ENCODE measurements at places on chromosomes 13 and 19. TPM values are rescaled to one million over a fixed set of nuclear protein-coding genes. Genes with fewer than 3 reads are reported as not detected.

The COX6B1 gene
- 1,177 TPM for polyA plus RNA-seq

The CGB1 gene
- polyA plus RNA-seq = not detected

The EHD2 gene
- 3.5 TPM for polyA plus RNA-seq

The HSPB6 gene
- polyA plus RNA-seq = 35.9 TPM

The LGI4 gene
- 4.2 TPM for polyA plus RNA-seq

The ZNF14 gene
- polyA plus RNA-seq = 1.4 TPM

The TIMM50 gene
- polyA plus RNA-seq = 26.4 TPM

The CEACAM3 gene
- polyA plus RNA-seq = 2.3 TPM

The VAV1 gene
- 18.9 TPM for polyA plus RNA-seq

The CSNK1G2 gene
- 31.7 TPM for polyA plus RNA-seq

The TMEM38A gene
- polyA plus RNA-seq = 2.3 TPM

The NALCN gene
- polyA plus RNA-seq = not detected

The ZNF844 gene
- polyA plus RNA-seq = 4.8 TPM

The TYROBP gene
- polyA plus RNA-seq = 211 TPM

The ZNF112 gene
- 0.69 TPM for polyA plus RNA-seq

The TNFRSF19 gene
- polyA plus RNA-seq = not detected

The CEACAM8 gene
- 0.76 TPM for polyA plus RNA-seq

The PRSS57 gene
- 0.15 TPM for polyA plus RNA-seq

The IGFL2 gene
- polyA plus RNA-seq = not detected

The ZNF610 gene
- polyA plus RNA-seq = 1.8 TPM

The BRCA2 gene
- polyA plus RNA-seq = 2.4 TPM

The CIC gene
- 42.1 TPM for polyA plus RNA-seq

The SLITRK5 gene
- not detected for polyA plus RNA-seq

The RGCC gene
- polyA plus RNA-seq = 8.4 TPM

The ZNF91 gene
- polyA plus RNA-seq = 25.8 TPM

The PDE4A gene
- polyA plus RNA-seq = 7.2 TPM

The GDF15 gene
- polyA plus RNA-seq = 7.2 TPM

The CTXN1 gene
- 2.2 TPM for polyA plus RNA-seq

The JAK3 gene
- 0.46 TPM for polyA plus RNA-seq

The ZNF813 gene
- polyA plus RNA-seq = 1.2 TPM

The XAB2 gene
- polyA plus RNA-seq = 9.7 TPM

The HOOK2 gene
- 80.4 TPM for polyA plus RNA-seq

The CA11 gene
- 13.2 TPM for polyA plus RNA-seq

The LYL1 gene
- 3.7 TPM for polyA plus RNA-seq

The ZNF793 gene
- 3.0 TPM for polyA plus RNA-seq

The ATP4B gene
- polyA plus RNA-seq = not detected

The PRODH2 gene
- polyA plus RNA-seq = not detected

The PLVAP gene
- polyA plus RNA-seq = 13.2 TPM

The PCDH8 gene
- 0.36 TPM for polyA plus RNA-seq

The DGKH gene
- 3.5 TPM for polyA plus RNA-seq

The ZMYM5 gene
- 6.3 TPM for polyA plus RNA-seq

The HSPBP1 gene
- 62.7 TPM for polyA plus RNA-seq

The ZNF541 gene
- polyA plus RNA-seq = 0.22 TPM

The SOX21 gene
- polyA plus RNA-seq = not detected

The LILRA1 gene
- 0.54 TPM for polyA plus RNA-seq

The CGB8 gene
- not detected for polyA plus RNA-seq

The IL17D gene
- 0.52 TPM for polyA plus RNA-seq

The SLAIN1 gene
- 2.4 TPM for polyA plus RNA-seq

The ZNF492 gene
- polyA plus RNA-seq = 0.48 TPM

The APOC1 gene
- 46.2 TPM for polyA plus RNA-seq

The ZNF43 gene
- polyA plus RNA-seq = 2.5 TPM

The NCAN gene
- polyA plus RNA-seq = 0.09 TPM

The MBD3L2 gene
- not detected for polyA plus RNA-seq

The TNFAIP8L1 gene
- 4.8 TPM for polyA plus RNA-seq

The FBXO27 gene
- polyA plus RNA-seq = 0.23 TPM

The PAK4 gene
- 62.0 TPM for polyA plus RNA-seq

The ZNF790 gene
- 1.8 TPM for polyA plus RNA-seq

The OR10H1 gene
- polyA plus RNA-seq = not detected

The SHISA7 gene
- 0.04 TPM for polyA plus RNA-seq

The ZNF235 gene
- 1.2 TPM for polyA plus RNA-seq

All from sigmoid colon (tissue), 7 donors.